Astrocyte of the hippocampus (primary cell): ENCODE measurements at places on chromosomes 3 and 15.

GRCh38 chr3:30607032-30607833, 832 bp downstream of the TGFBR2 start:
- peak; percentile 76 for DNase-seq

DNA sequence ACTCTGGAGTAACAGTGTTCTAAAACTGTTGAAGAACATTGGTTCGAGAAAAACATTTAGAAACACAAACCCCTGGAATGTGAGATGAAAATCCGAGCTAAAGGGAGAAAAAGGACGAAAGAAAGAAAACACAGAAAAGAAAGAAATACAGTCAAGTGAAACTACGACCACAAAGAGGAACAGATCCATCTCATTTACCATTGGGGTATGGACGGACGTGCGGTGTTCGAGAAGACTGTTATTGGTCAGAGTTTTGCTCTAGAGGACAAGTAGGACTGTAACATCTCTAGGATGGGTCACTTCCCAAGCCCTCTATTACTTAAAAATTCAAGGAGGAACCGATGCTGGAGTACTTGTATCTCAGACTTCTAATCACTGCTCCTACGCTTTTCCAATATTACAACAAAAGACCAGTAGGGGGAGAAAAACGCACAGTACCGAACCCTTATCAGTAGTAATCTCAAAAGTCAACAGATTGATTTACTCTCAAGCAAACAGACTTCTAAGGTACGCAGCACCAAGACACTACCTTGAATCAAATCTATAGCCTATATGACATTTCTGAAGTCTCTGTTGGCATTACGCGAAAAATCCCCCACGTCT, 1.1 kb upstream of the PIK3CA start:
- DNase-seq, result peak; percentile 81

- peak; percentile 57 for DNase-seq
Measured at GRCh38 chr3:56836276-56837163, 34.8 kb upstream of the ARHGEF3 start.

DNA sequence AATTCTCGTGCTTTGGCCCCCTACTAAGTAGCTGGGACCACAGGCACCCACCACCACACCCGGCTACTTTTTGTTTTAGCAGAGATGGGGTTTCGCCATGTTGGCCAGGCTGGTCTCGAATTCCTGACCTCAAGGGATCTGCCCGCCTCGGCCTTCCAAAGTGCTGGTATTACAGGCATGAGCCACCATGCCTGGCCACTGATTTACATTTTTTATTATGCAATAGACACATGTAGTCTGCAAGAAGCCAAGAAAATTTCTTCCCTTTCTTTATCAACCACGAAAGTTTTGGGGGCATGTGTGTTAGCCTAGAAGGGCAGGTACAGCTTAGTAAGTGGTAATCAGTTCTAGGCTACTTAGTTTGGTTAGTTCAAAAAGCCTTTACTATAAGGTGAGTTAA, 51.1 kb downstream of the LRRFIP2 start:
- DNase-seq, result no peak
